Epithelial cell of proximal tubule (primary cell): ENCODE measurements at places on chromosomes 3 and 15. TPM values are rescaled to one million over a fixed set of nuclear protein-coding genes. Genes with fewer than 3 reads are reported as not detected.

- peak; percentile 94 for DNase-seq
These were observed 208.5 kb upstream of the LINGO1 start for GRCh38 chr15:77840991-77841775.

GRCh38 chr15:53693729-53694475, 65.6 kb downstream of the WDR72 start:
- DNase-seq, result no peak

CELF6 gene
- not detected in 2 replicates for total RNA-seq

PAK6 gene
- 4.5 and 7.1 TPM in 2 replicates for total RNA-seq

CLDN1 gene
- total RNA-seq, result 155 and 169 TPM in 2 replicates
